Left forelimb (tissue), 1 donor: ENCODE measurements at places on chromosomes 4 and X.

DNA sequence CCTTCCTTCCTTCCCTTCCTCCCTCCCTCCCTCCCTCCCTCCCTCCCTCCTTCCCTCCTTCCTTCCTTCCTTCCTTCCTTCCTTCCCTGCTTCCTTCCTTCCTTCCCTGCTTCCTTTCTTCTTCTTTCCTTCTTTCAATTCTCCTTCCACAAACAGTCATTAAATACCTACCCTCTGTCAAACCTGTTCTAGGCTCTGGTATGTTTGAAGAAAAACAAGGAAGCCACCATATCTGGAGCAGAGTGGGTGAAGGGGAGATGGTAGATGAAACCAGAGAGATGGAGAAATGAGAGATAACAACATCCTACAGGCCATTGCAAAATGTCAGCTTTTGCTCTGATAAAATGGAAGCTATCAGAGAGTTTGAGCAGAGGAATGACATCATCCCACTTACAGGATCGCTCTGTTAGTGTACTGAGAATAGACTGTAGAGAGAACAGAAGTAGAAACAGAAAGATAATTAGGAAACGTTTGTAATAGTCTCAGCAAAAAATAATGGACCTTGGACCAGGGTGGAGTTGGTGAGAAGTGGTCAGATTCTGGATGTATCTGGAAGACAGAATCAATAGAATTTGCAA lies 334.0 kb downstream of the STIM2 start:
- no peak for DNase-seq

- DNase-seq = no peak
Measured at GRCh38 chrX:53445977-53446376, 11.8 kb upstream of the HSD17B10 start.

DNA sequence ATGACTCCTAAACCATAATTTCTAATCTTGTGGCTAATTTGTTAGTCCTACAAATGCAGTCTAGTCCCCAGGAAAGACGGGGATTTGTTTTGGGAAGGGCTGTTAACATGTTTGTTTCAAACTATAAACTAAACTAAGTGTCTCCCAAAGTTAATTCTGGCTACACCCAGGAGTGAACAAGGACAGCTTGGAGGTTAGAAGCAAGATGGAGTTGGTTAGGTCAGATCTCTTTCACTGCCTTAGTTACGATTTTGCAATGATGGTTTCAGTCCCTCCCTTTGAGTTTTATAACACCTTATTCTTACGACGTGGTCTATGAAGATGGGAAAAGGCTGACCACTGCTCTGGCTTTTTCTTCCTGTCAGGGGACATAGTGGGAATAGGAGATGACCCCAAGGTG lies 27.0 kb upstream of the IL2 start:
- DNase-seq = no peak

GRCh38 chrX:1618689-1619088 lies 3.8 kb downstream of the ASMT start:
- DNase-seq = no peak

GRCh38 chr4:47659342-47659741 lies 174.3 kb downstream of the ATP10D start:
- no peak for DNase-seq

DNA sequence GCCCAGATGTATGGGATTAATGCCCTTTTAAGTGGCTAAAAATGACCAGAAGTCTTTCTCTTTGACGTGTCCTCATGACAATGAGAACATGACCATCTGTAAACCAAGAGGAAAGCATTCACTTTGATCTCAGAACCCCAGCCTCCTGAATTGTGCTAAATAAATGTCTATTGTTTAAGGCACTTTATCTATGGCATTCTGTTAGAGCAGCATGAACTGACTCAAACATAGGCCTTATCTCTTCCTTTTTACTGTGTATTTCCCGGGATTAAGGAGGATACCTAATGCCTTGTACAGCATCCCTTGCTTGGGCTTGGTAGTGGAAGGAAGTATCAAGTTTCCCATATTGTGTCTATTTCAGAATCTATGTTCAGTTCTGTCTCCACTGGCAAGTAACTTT lies 47.2 kb upstream of the HS3ST1 start:
- no peak for DNase-seq
